ENCODE measurements at places on chromosomes 2 and 18.

DNA sequence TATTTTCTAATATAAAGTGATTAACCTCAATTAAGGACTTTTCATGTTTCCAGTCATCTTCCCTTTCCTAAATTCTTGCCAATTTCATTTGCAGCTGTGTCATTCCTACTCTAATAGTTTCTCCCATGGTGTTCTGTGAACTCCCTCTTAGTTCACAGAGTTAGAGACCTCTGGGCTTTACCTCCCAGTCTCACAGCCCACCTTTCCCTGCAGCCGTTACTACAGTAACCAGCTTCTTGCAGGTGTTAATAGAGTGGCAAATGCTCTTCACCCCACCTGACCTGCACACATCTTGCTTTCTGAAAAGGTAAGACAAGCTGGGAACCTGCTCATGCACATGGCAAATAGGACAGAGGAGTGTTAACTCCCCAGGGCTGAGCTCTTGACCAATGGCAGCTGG, 250.1 kb downstream of the FBXO15 start:
- no peak for DNase-seq

- DNase-seq = no peak
Measured at GRCh38 chr2:242064364-242065250, 195.1 kb downstream of the RTP5 start.

DNA sequence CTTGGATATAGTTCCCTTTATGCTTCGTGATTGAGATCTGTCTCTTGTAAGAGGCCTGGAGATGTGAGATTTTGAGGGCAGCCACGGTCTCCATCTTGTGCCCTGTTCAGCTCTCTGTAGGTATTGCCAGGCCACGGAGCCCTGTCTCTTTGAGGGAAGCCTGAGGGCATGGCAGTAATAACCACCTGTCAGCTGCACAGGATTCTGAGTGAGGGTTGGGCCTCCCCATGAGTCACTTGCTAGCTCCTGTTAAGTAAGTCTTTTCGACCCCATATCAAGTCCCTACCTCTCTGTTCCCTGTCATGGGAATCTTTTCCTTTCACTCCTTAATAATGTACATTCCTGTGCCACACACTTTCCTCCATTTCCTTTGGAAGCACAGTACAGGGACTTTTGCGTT, 20.4 kb downstream of the LYPD6B start:
- DNase-seq = no peak

DNA sequence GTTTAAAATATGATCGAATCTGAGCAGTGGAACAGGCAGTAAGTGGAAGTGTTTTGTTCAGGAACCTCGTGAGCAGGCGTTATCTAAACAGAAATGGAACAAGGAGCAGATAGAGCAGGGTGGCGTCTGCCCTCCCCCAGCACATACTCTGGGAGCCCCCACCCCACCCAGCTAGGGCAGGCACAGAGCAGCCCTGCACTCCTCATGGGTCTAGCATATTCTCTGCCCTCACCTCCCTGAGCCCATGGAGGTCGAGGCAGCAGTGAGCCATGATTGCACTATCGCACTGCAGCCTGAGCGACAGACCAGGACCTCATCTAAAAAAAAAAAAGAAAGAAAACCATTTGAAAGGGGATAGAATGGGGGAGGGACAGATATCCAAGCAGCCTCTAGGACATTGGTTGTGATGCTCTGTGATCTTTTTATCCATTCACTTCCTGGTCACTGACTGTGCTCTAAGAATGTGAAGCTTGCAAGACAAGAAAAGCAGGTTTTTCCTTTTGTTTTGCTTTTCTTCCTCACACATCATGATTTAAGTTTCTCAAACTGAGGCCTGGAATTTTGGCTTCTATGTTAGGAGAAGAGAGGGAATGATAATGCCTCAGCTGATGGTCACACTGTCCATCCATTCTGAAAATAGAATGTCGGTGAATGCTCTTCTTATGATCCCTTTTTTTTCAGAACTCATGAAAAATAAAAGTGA, 3.1 kb downstream of the MLPH start:
- DNase-seq = no peak

- no peak for DNase-seq
Measured at GRCh38 chr2:215038421-215038820, 100.0 kb downstream of the ABCA12 start.

DNA sequence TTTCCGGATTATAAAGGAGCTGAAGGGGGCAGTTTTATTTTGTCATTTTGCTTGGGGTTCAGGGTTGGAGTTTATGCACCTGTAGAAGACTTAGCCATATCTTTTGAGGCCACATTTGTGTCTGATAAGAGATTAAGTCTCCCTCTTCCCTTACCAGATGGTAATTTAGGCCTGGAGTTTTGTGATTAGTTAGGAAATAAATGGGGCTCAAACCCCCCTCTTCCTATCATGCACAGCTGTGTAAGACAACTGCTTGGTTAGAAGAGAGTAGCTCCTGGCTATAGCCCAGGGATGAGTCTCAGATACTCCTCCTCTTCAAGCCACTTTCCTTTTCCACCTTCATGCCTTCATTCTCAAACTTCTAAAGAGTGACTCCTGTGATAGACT, 802 bp upstream of the SAP130 start:
- DNase-seq = no peak

DNA sequence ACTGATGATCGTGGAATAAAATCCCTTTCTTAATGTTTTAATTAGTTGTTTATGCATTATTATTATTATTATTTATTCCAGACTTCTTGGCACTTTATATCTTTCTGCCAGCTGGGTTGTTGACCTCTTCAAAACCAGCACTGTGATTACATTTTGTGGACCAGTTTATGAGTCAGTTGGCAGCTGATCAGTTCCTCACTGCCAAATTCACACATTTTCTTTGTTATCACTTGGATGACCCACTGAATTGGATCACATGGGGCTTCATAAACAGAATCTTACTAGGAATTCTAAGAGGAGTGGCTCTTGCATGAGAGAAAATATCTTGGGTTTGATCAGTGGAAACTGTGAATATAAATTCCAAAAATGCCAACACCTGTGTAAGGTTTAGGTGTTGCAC, 321.8 kb upstream of the SPRED2 start:
- DNase-seq = no peak

DNA sequence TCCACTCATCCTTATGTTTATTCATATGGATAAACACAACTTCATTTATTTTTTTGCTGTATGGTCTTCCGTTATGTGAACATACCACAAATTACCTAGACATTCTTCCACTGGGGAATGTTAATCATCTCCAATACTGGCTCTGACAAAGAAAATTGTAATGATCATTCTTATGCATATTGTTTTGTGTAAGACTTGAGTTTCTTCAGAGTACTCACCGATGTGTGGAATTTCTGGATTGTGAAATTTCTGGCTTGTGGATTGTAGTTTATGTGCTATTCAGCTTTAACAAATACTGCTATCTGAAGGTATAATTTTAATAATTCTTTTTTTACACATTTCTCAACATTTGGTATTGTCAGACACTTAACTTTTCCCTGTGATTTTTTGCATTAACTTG, 212.2 kb upstream of the THUMPD2 start:
- no peak for DNase-seq

GRCh38 chr2:62215306-62216064, 19.6 kb downstream of the B3GNT2 start:
- DNase-seq = no peak

- no peak for DNase-seq
Measured at GRCh38 chr2:108409768-108410167, 32.0 kb downstream of the SULT1C4 start.

DNA sequence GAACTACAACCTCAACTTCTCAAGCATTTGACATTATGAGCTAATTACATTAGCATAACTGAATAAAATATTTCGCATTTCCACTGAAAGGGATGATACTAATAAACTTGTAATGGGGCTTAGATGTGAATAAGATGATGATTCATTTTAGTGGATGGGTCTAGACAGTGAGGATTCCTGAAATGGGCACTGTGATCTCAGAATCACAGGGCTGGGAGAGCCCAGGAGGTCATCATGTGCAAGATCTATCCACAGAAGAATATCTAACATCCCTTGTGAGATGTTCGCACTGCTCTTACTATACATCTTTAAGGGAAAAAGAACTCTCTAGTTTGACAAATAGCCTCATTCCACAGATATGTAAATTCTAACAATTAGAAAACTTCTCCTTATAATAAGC, 245.7 kb downstream of the DYM start:
- no peak for DNase-seq

GRCh38 chr2:232049350-232049749, 87.8 kb downstream of the DIS3L2 start:
- no peak for DNase-seq

- no peak for DNase-seq
Measured at GRCh38 chr2:204545861-204546735, 823 bp downstream of the PARD3B start.

DNA sequence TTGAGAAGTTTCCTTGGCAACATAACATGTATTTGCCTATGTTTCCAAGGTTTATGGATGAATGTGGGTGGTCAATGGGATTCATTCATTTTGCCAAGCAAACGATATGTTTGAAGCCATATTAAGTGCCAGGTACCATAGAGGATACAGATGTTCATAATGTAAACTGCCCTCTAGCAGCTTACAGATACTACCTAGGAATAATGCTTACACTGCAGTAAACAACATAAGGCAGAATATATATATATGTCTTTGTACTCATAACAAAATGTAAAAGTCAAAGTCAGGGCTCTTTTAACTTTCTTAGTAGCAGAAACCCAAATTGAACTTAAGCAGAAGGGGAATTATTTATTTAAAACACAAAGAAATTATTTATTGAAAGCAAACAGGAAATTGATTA, 171.6 kb upstream of the TNP1 start:
- DNase-seq = no peak

- no peak for DNase-seq
Measured at GRCh38 chr2:27308359-27308881, at the start of gene UCN. Gene UCN (minus strand): TSS chr2:27308445. CDS start chr2:27307895, 550 bp downstream.

GRCh38 chr2:219901155-219901554, 273.7 kb downstream of the SLC4A3 start:
- DNase-seq = no peak

DNA sequence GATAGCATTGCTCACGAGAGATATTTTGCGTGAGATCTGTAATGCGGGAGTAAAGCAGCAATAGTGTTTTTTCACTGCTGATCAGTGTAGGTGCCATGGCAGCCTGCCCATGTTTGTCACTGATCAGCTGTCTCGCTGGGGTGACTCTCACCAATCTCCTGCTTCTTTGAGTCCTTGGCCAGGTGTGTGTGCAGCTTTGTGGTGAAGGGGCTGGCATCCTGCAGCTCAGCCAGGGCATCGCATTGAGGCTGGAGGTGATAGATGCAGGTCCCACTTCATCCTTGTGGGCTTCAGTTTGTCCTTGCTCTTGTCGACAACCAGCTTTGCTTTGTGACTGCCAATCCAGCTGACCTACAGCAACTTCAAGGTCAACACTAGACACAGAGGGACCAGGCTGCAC, 258.3 kb upstream of the CXCR4 start:
- DNase-seq = no peak

GRCh38 chr2:37443082-37443481, 98.7 kb downstream of the QPCT start:
- DNase-seq = no peak

- DNase-seq = no peak
Measured at GRCh38 chr2:63589148-63589958, 590 bp downstream of the MDH1 start.

DNA sequence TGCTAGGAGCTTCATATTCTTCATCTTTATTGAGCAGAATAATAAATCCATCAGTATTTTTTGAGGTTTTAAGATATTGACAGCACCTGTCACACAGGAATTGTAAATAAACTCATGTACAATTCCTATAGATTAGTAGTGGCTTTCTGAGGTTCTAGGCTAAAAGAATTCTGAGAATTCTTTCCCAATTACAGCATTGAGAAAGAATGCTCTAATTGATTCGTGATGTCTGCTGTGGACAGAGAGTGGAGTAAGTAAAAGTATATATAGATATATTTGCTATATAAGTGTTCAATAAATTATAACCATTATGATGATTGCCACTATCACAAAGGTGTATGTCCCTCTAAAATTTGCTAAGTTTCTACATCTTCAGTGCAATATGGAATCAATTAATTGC, 186.5 kb upstream of the NRP2 start:
- no peak for DNase-seq

- no peak for DNase-seq
Measured at GRCh38 chr2:19762959-19763605, 138.7 kb downstream of the TTC32 start.

DNA sequence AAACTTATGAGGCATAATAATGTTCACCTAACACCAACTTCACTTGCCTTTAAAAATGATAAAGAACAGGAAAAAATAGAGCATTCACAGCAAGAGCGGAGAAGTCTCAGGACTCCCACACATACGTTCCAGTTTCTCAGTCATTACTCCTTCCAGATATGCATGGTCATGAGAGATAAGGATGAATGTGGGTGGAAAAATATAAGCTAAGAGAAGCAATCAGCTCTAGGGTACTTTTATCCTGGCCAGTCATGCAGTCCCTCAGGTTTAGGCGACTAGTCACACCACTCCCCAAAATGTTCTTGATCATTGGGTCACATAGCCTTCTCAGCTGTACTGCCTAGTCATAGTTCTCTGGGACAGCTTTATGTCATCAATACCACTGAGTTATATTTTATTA, 29.2 kb upstream of the CCDC178 start:
- DNase-seq = no peak

DNA sequence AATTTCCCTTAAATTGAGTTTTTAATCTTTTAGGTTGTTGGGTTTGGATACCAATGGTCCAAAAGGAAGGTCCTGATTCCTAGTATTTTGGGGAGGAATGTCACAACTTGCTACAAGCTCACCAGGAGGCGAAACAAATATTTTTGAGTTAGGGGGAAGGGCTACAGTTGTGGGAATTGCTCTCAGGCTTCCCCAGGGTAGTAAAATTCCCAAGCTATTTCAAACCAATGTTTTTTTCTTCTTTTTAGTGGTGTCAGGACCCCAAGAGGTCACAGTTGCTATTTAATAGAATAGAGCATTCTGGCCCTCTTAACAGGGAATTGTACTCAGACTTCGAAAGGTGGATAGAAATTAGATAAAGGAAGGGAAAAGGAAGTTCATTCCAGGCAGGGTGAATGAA, 68.5 kb upstream of the ST3GAL5 start:
- DNase-seq = no peak

GRCh38 chr2:25251422-25252273, 83.3 kb upstream of the POMC start:
- DNase-seq = no peak

DNA sequence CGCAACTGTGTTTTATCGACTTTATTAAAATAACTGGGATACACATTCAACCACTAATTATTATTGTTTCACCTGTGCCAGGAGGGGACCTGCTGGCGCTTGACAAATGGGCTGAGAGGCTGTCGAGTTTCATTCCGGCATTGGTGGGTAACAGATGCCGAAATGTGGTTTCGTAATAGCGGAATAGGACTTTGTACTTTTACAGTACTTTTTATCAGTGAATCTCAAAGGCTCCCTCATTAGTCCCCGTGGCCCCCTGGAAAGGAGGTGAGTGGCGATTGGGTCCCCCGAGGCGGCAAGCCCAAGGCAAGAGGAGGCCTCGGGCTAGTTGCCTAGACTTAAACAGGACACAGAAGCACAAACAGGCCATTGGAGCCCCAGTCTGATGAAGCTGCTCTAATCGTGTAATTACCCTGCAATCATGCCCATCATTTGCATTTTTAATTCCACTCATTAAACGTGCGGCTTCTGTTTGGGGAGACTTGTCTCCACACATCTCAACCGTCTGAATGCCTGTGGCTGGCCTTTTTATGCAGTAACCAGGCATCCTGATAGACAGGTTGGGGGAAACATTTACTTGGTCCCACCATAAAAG, 193.2 kb downstream of the INO80D start:
- no peak for DNase-seq

GRCh38 chr2:69372767-69373166, 14.3 kb downstream of the GFPT1 start:
- no peak for DNase-seq

Data from T-helper 22 cell (primary cell).